ENCODE measurements at places on chromosomes 6 and 20.
A peak's percentile ranks its signal among the peaks of the same experiment; 100 is the strongest.

GRCh38 chr6:90829311-90829710 lies 242.4 kb upstream of the MAP3K7 start:
- DNase-seq = no peak

DNA sequence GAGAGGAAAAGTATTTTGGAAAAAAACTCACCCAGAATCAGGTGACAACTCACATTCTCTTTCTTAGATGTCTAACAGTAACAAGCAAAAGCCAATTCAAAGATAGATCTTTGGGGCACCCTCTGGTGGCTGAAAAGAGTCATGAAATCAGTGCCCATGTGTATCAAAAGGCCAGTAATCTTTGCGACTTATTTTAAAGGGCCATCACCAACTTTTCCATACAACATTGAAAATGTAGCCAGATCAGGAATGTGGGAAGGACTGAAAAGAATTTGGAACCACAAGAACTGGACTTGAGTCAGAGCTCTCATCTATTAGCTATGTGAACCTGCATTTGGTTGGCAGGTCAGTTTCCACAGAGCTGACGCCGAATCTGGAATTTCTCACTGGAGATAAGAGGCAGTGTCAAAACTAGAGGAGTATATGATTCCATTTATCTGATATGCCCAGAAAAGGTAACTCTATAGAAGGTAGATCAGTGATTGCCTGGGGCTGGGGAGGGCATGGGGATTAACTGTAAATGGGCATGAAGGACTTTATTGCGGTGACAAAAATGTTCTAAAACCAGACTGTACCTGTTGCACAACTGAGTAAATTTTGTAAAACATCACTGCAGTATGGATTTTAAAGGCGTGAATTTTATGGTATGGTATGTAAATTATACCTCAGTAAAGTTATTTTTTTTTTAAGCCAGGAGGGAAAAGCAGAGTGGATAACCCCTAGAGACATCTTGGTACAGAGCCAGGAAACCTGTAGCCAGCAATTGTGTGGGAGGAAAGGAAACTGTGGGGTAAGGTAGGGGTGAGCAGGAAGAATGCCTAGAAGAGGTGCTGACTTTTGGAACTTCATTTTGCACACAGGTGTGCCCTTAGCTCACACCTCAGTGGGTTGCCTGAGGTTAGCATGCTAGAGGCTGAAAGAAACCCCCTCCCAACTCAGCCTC lies 117.1 kb upstream of the ASF1A start:
- peak; percentile 79 for DNase-seq

- no peak for DNase-seq
Measured at GRCh38 chr6:25851961-25852360, 20.1 kb upstream of the SLC17A1 start.

DNA sequence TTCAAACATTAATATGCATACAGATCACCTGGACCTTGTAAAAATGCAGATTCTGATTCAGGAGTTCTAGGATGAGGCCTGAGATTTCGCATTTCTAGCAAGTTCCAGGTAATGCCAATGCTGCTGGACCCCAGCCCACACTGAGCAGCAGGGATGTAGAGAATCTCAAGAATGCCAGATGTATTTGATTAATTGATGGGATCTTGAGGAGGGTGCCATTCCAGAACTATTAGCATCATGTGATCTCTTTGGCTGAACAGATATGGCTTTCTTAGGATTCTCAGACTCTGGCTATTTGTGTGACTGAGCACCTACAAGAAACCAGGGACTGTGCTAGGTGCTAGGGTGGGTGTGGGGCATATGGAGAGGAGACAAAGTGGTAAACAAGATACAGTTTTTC lies 16.5 kb upstream of the SNX3 start:
- DNase-seq = no peak

GRCh38 chr6:2744209-2744771 lies 6.4 kb downstream of the MYLK4 start:
- DNase-seq = no peak

- no peak for DNase-seq
Measured at GRCh38 chr6:109059571-109060021, 35.0 kb downstream of the SESN1 start.
